ENCODE measurements at places on chromosomes 6 and 20. TPM values are rescaled to one million over a fixed set of nuclear protein-coding genes. Genes with fewer than 3 reads are reported as not detected.

Gene SLC22A3
- not detected for total RNA-seq

Gene KDM1B
- 6.0 TPM for total RNA-seq

Gene PRDM13
- not detected for total RNA-seq

Gene DEF6
- 0.65 TPM for total RNA-seq

Gene NR2E1
- total RNA-seq = not detected

Gene HAO1
- not detected for total RNA-seq

Gene SOX4
- 109 TPM for total RNA-seq

Gene PYGB
- 62.3 TPM for total RNA-seq

Gene LST1
- not detected for total RNA-seq

Gene SAMD5
- total RNA-seq = 0.87 TPM

Gene PNISR
- total RNA-seq = 35.3 TPM

Gene RPP40
- 25.2 TPM for total RNA-seq

Gene CBLN4
- total RNA-seq = not detected

Gene MAS1
- not detected for total RNA-seq

Gene WFDC12
- total RNA-seq = not detected
